ENCODE measurements at places on chromosomes 11 and 22. TPM values are rescaled to one million over a fixed set of nuclear protein-coding genes. Genes with fewer than 3 reads are reported as not detected.

LRRC56 gene
- 0.57 TPM for total RNA-seq

TOP3B gene
- total RNA-seq: 15.5 TPM

CPT1B gene
- total RNA-seq: 9.6 TPM

TBRG1 gene
- total RNA-seq: 30.3 TPM

NXPE1 gene
- not detected for total RNA-seq

MOGAT2 gene
- total RNA-seq: not detected

DNAJB7 gene
- not detected for total RNA-seq

C22orf31 gene
- total RNA-seq: not detected

MSANTD2 gene
- 8.0 TPM for total RNA-seq

DNA sequence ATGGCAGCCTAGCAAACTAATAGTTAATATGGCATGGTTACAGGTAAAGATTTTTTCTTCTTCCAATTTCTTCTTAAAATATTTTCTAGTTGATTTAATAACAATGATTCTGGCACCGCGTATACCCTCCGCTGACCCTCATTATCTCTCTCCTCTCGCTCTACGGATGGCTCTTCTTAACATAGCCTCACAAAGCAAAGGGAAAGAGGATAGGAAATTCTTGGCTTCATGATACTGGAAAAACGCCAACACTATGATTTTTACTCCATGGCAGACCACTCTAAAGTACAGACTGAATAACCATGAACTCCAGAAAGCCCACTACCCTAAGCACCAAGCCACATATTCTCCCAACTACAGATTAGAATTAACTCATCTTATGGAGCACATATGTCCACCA lies 6.1 kb downstream of the PI4KA start:
- no peak for DNase-seq

DNA sequence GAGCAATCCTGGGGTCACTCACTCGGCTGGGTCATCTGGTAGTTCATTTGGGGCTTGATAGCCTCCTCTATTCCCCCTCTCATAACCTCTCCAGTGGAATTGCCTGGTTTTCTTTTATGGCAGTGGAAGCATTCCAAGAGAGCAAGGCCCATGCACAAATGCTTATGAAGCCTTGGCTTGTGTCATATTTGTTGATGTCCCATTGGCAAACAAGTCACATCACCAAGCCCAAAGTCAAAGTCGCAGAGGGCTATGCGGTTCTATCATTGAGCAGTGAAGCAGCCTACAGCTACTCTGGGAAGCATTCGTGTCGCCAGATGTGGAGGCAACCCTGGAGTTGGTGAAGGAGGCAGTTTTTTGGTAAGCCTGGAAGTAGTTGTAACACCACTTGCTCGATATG lies 12.3 kb downstream of the KCTD14 start:
- DNase-seq: no peak

DNA sequence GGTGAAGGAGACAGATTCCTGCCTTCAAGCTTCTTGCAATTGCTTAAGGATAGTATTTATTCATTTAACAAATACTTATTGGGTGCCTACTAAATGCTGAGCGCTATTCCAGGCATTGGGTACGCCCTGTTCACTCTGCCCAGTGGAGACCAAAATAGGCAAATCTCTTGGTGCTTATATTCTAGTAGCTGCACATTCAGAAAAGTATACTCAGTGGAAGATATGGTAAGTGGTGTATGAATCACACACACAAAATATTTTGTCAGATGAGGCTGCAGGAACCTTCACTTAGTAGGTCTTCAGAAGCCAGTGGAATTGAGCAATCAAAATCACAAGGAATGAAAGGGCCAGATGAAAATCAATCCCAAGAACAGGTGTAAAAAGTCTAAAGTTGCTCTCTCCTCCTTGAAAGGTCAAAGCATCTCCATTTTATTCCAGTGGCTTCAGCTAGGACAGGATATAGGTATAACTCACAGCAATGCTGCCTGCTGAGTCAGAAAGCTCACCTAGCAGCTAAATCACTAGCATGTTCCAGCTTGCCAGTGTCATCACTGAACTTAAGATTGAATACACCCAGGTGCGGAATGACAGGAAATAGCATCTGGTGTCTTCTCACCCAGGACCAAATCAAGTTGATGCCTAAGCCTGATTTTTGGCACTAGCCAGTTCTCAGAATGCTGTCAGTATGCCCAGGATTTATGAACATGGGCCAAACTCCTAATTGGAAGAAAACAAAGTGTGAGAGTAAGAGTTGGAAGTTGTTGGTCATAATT lies 83.9 kb downstream of the AMOTL1 start:
- DNase-seq: no peak

DNA sequence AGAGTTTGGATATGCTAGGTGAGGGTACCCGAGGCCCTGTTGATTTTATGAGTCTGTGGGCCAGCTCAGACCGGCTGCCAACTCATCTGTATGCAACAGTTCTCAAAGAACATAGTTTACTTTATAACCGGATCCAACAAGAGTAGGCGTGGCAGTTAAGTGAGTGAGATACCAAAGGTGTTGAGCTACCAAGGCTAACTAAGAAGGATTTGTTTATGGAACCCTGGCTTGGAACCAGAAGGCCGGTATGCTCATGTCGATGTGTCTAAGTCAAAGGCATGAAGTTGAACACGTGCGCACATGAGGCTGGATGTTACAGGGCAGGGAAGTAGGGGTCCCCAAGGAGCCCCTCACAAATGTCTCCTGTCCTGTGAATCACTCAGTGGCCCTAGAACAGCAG lies at the start of gene KCNJ1:
Gene KCNJ1 (minus strand): TSS at position 20 of the 400 bp plus-strand sequence. CDS start 27,053 bp downstream, outside the sequence.
- DNase-seq: no peak

DNA sequence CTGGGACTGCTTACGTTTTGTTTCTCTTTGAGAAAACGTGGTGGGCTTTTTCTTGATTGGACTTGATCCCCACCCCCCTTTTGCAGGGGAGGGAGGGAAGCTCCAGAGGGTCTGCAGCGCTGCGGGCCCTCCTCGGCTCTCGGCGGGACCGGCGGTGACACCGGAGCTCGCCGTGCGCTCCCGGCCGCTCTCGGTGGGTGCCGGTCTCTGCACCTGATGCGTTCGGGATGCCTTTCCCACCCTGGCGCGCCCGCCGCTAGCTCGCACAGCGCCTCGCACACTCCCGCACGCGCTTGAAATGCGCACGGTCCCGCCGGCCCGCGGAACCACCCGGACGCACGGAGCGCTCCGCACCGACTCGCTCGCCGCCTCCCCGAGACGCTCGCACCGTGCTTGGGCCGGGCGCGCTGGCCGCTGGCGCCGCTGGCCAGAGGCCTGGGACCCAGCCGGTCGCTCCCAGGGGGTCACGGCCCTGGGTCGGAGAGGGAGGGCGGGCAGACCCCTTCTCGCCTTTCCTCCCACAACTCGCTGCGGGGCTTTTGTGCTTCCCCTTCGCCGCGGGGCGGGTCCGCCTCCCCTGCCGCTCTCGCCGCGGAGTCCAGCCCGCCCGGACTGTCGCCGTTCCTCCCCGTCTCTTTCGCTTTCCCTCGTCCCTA lies 1.0 kb downstream of the ZBTB16 start:
- no peak for DNase-seq

DNA sequence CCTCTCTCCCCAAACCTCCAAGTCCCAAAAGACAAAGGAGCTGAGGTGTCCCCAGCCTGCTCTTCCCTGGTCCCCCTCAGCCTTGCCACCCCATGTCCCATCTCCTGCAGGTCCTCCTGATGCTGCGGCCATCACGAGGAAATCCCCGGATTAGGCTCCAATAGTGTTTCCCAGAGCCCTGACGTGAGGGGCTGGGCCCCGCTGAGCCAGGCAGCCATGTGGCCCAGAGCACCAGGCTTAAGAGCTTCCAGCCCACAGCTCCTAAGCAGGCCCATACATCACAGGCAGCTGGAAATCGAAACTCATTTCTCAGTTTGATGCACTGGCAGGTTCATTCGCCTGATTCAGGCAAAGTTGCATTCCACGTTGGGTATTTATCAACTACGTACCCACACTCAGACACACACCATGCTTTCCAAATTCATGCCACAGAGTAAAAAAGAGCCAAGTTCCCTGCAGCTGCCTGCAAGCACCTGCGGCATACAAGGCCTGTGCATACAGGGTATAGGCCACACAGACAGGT lies 114.2 kb downstream of the CHST1 start:
- DNase-seq: no peak

DNA sequence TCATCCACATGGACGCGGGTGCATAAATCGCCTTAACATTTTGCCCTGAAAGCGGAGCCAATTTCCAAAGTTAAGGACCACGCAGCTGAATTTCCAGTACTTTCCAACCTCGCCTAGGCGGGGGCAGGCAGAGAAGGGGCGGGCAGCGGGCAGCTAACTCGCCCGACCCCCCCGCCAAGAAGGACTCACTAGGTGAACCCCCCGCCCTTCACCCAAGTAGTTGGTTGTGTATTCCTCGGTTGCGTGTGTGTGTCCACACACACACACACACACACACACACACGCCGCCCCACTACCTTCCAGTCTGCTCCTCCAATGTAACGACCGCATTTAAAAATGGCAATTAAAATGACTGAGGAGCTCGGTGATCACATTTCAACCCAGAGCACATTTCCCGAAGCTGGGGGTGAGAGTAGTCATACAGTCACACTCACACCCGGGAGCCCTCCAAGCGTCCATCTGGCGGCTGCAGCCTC lies 1.4 kb downstream of the TENM4 start:
- DNase-seq: no peak

DNA sequence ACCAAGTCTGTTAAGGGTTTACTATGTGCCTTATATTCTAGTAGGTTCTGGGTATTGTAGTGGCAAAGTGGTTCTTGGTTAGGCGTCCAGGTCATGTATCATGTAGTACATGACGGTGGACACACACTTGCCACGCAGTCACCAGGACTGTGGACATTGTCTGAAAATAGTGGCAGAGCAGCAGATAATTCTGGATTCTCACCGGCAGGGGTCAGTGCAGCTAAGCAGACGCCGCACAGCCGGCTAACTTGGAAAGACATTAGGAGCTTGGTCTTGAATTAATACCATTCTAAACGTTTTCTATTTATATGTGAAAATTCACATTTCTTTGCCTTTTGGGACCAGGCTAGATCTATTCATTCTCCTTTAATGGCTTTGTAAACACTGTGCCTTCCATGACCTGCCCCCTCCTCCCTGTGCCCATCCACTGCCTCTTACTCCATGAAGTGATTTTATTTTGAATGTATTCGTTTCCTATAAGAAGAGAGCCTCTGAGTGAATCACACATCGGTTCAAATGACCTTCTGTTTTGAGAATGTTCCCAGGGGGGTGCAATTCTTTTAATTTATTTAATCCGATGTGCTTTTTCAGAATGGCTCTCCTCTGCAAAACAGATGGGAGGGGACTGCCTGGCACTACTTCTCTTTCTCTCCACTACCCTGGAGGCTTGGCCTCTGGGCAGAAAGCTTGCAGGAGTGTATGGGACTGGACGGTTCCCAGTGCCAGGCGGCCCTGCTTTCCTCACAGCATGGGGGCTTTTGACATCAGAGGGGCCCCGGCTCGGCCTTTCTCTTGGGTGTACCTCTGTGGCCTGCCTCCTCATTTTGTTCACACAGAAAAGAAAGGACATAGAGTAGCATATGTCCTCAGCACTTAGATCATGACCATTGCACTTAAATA lies 378.0 kb downstream of the NTM start:
- peak; percentile 36 for DNase-seq

DNA sequence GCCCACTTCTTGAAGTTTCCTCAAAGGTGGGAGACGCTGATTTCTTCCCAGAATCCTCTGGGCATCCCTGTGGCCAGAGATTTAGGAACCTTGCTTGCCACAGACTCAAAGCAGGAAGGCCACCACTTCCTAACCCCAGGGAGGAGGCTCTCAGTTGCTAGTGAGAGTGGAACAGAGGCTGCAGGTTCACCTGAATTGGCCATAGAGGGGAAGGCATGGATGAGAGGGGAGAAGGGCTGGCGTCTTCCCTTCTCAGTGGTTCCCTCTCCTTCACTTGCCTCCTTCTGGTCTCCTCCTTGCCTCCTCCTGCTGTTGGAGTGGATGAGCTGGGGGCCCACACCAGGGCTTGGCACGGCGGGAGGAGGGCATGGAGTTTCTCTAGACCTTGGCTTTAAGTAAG lies 185.7 kb downstream of the ADAMTS15 start:
- DNase-seq: no peak

- DNase-seq: no peak
Observed at GRCh38 chr22:40399621-40400020, 29.2 kb downstream of the SGSM3 start.

- DNase-seq: peak; percentile 51
Observed at GRCh38 chr11:1050581-1051355, 14.2 kb upstream of the MUC6 start.

DNA sequence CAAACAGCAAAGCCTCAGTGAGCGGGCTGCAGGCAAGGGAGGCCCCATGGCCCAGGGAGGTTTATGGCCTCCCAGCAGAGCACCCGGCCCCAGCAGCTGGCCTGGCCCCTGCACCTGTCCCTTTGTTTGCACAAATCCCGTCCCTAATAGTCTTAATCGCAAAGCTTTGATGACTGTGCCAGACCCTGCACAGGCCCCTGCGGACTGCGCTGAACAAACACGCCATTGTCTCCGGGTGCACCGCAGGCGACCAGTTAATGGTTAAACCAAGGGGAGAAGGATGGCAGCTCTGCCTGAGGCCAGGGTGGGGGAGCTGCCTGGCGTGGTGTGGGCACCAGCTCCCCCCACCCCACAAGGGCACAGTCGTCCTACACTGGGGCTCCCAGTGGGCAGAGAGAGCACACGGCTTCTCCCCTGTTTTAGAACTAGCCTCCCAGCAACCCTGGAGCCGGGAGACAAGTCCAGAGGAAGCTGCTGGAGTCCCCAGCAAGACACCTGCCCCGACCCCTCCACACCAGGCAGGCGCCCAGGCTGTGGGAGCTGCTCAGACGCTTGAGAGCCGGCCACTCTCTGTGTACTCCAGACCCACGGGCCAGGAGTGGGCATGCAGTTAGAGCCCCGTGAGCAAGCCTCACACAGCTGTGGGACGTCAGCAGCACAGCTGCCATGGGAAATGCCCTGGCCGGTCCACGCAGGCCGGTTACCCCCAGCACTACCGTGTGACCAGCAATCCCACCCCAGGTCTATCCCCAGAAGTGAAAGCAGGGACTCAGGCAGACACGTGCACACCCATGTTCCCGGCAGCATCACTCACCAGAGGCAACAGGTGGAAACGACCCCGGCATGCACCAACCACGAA lies 39.7 kb upstream of the TH start:
- DNase-seq: no peak

- DNase-seq: no peak
Observed at GRCh38 chr11:75389276-75389605, 10.1 kb upstream of the RPS3 start.

- no peak for DNase-seq
Observed at GRCh38 chr22:36423461-36424404, 36.0 kb upstream of the MYH9 start.

- DNase-seq: no peak
Observed at GRCh38 chr11:16860617-16861016, 122.2 kb downstream of the C11orf58 start.

- DNase-seq: no peak
Observed at GRCh38 chr22:41524809-41525449, 19.3 kb downstream of the POLR3H start.

DNA sequence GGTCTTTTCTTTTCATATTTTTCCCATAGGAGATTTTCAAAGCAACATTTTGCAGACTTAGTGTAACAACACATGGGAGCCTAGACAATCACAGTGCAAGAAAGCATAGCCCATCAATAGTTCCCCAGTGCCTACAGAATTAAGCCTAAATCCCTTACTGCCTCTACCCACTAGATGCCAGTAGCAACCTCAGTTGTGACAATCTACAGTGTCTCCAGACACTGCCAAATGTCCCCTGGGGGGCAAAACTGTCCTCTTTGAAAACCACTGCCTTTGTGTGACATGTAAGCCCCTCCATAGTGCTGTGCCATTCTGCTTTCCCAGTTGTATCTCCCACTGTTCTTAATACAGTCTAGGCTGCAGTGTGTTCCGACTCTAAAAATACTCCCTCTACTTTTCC lies 1329.0 kb downstream of the LRRC4C start:
- DNase-seq: no peak

- DNase-seq: no peak
Observed at GRCh38 chr11:17985517-17985916, 27.3 kb downstream of the SERGEF start.
